ENCODE measurements at places on chromosomes 11 and 22.

DNA sequence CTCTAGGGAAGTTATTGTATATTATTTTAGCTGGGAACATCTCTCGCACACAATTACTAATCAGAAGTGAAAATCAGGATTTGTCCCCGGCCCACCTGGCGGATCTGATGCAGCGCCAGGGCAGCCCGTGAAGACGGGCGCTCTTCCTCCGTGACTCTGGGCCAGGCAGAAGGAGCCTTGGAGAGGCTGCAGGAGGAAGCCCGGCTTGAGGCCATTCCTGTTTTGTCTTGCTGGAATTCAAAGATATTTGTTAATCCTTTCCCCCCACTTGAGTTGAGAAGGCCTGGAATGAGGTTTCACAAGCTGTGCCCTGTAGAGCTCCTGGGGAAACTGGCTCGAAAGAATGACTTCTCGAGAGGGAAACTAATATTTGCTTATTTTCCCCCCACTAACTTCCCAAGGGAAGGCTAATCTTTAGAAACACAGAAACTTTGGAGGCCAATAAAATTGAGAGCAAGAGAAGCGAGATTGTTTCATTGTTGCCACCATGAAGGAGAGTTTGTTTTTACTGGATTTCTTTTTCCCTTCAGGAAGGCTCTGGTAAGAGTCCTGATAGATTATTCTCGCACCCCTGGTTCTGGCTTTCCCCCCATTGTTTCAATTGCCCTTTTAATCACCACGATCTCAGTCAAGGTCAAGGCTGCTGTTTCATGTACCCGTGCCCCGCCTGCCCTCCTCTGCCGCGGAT lies 92.8 kb upstream of the SEPTIN5 start:
- DNase-seq = no peak

GRCh38 chr22:24066865-24067264 lies 55.8 kb downstream of the CABIN1 start:
- DNase-seq = no peak

GRCh38 chr11:124123622-124124021 lies 8.4 kb downstream of the VWA5A start:
- no peak for DNase-seq

GRCh38 chr22:48624401-48624800 lies 1203.3 kb downstream of the BRD1 start:
- DNase-seq = no peak

GRCh38 chr11:76736773-76737495 lies 46.2 kb upstream of the TSKU start:
- no peak for DNase-seq

DNA sequence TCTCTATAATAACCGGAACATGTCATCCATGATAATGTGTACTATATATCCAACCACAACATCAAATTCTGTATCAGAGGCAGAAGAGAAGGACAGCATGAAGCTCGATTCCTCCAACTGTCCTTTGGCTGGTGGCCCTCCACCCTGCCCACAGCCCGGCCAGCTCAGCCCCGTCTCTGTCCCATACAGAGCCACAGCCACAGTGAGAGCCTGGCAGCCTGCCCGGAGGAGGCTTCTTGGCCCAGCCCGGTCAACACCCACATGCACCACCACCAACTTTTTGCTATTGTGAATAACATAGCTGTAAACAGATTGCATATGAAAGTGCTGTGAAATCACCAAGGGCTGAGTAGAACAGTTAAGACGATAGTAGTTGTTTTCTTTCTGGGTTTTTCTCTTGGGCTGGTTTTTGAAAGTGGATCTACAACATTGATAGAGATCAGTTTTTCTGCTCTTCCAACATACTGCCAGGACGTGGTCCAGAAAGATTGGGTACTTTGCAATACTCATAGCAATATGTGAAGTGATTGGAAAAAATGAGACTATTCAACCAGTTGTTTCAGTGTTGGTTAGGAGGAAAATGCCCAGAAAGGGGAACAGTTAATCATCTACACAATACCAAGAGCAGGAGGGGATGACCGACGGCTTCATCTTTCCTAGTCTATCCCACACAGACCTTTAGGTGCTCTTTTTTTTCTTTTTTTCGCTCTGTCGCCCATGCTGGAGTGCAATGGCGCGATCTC lies 6.9 kb upstream of the TUBA8 start:
- DNase-seq = peak; percentile 51

GRCh38 chr22:45059296-45059695 lies 49.5 kb upstream of the PHF21B start:
- no peak for DNase-seq

DNA sequence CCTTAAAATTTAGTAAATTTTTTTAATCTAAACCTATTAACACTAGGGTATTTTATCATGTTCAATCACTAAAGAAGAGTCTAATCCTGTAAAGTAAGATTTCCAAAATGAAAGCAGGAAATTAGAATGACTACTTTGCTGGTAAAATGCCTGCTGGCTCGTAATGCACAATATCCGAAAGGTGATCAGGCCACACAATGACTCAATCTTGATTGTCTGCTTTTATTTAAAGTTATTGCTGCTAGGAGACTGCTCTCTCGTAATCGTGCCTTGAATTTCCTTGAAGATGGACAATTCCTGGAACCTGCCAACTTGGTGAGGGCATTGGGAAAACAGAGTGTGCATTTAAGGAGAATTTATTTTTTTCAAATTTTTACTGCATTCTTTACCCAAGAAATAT lies 1786.5 kb upstream of the RAG2 start:
- DNase-seq = no peak

DNA sequence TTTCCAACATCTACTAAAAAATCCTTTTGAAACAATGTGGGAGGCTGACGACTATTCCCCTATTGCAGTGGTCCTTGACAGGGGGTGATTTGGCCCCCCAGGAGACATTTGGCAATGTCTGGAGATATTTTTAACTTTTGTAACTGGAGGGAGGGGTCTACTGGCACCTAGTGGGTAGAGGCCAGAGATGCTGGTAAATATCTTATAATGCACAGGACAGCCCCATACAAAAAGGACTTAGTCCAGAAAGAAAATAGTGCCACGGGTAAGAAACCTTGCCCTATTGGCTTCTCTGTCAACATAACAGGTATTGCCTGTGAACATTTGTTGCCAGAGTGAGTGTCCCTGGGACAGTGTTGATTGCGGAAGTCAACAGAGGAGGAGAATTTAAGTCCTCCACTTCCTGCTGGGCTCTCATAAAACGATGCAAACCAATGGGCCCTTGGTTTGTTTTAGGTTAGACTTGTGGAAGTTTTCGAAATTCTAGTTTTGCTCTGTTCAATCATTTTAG lies 101.6 kb downstream of the MAML2 start:
- DNase-seq = no peak

GRCh38 chr11:46436113-46436512 lies 44.5 kb upstream of the CHRM4 start:
- no peak for DNase-seq

- no peak for DNase-seq
These were observed 44.1 kb downstream of the RSF1 start for GRCh38 chr11:77776455-77776854.

GRCh38 chr11:80031014-80031600 lies 590.3 kb upstream of the TENM4 start:
- no peak for DNase-seq

- no peak for DNase-seq
These were observed 40.9 kb upstream of the OR9Q1 start for GRCh38 chr11:57982776-57983175.

GRCh38 chr11:79430280-79430679 lies 10.6 kb downstream of the TENM4 start:
- DNase-seq = no peak

GRCh38 chr22:40432157-40432556 lies 61.8 kb downstream of the SGSM3 start:
- DNase-seq = no peak

GRCh38 chr22:23591846-23592245 lies 11.8 kb upstream of the IGLL1 start:
- no peak for DNase-seq

DNA sequence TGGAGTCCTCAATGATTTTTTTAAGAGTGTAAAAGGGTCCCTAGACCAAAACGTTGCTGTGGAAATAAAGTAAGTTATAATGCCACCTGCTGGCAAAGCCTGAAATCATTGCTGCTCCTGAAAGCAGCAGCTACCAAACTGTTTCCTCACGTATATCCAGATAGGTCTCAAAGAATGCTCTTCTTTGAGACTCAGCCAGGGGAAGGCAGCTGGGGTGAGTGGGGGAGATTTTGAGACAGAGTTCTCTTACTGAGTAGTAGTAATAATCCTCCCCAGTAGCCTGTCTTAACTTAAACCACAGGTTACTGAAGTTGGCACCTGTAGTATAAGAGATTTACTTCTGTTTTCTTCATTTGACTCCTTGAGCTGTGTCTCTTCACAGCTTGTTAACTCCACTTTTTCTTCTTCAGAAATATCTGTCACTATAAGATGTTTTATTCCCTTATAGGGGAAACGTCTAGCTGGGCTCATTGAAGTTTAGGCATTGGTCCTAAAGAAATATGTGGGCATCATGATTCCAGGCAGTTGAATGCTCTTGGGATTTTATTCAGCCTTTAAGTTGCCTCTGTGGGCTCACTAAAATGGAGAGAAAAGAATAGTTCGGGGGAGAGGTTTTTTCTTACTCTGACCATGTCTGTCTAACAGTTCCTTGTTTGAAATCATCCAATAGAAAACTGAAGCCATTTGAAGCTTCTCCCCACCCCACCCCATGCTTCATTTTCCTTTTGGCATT lies 77.9 kb downstream of the BTBD10 start:
- peak; percentile 28 for DNase-seq

- DNase-seq = no peak
These were observed 198.7 kb upstream of the LUZP2 start for GRCh38 chr11:24298146-24298545.
